ENCODE measurements at places on chromosomes 12 and 14.
A peak's percentile ranks its signal among the peaks of the same experiment; 100 is the strongest.

- no peak for DNase-seq
These were observed 330.0 kb downstream of the SYT1 start for GRCh38 chr12:79194595-79194994.

- peak; percentile 10 for DNase-seq
These were observed 49.4 kb downstream of the ZDHHC17 start for GRCh38 chr12:76813265-76813664.

DNA sequence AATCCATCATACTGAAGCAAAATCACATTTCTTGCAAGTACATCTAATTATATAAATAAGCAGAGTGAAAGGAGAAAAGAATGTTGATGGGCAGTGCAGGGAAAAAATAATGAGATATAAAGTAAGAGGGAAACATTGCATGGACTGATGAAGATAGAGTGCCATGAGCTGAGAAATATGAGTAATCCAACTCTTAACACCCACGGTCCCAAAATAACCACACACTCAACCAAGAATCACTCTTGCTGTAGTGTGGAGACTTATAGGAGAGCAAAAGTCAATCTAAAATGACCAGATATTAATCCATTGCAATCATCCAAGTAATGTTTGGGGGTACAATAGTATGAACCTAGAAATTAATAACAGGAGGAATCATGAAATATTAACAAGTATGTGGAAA, 40.2 kb downstream of the MYF5 start:
- peak; percentile 8 for DNase-seq

DNA sequence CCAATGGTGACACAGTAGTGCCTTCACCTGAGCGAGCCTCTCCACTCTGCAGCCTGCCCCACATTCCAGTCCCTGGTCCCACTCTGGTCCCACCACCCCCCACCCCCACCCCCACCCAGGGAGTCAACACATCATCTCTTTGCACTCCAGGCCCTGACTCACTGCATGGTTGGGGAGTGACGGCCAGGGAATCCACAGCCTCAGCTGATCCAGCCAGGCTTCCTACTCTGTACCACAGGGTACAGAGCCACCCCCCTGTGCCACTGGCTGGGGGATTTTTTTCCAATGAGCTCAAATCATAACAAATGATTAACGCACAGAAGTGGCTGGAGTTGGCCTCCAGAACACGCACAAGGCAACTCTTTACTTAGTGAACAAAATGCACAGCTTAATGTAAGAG, 233.7 kb downstream of the NTF3 start:
- DNase-seq: peak; percentile 63

GRCh38 chr12:104358353-104359003, 54.9 kb downstream of the EID3 start:
- peak; percentile 56 for DNase-seq

GRCh38 chr14:49999146-49999761, 106.4 kb downstream of the ARF6 start:
- peak; percentile 88 for DNase-seq

- DNase-seq: no peak
These were observed 6.0 kb upstream of the LRP6 start for GRCh38 chr12:12272869-12273268.

DNA sequence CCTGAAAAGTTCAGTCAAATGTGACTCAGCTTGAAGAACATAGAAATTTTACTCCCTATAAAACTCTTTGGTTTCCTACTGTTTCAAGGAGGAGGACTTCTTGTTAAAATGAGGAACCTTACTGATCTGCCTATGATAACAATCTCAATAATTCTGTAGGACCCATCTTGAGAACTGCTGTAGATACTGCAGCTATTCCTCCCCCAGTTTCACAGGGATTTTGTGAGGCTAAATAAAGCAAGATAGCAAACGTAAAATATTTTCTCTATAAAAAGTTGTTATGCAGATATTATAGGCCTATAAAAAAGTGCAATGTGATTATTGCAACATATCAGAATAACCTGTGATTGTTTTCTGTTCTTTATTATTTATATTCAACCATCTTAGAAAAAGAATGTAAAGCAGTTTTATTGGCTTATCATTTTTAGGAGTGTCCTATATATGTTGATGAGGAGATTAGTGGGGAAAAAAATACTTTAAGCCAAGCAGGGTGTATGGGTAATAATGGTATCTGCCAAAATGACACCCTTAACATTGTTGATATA, 12.1 kb downstream of the CLEC14A start:
- DNase-seq: no peak

DNA sequence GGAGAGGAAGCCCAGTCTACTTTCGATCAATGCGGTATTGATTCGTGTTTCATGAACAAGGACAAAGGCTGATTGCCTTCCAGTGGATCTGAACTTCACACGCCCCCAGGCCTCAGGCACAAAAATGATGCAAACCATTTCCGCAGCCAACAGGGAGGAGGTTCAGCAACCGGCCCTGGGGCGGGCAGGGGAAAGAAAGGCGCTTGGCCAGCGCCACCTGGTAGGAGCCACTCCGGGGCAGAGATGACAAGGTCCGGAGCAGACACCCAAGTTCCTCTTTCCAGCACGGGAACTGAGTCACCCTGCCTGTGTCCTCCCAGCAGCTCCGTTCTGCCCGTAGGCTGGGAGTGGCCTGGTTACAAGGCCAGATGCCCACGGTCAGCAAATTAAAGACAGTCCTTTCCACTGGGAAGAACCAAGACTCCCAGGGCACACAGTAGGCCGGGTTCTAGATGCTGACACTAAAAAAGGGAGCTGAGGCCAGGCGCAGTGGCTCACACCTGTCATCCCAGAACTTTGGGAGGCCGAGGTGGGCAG, 136.3 kb downstream of the SCARB1 start:
- no peak for DNase-seq

- DNase-seq: no peak
These were observed 5.9 kb downstream of the SETD1B start for GRCh38 chr12:121809712-121810116.

- DNase-seq: no peak
These were observed 17.1 kb downstream of the LRFN5 start for GRCh38 chr14:41623736-41624135.

GRCh38 chr14:85546390-85546789, 16.4 kb downstream of the FLRT2 start:
- no peak for DNase-seq

DNA sequence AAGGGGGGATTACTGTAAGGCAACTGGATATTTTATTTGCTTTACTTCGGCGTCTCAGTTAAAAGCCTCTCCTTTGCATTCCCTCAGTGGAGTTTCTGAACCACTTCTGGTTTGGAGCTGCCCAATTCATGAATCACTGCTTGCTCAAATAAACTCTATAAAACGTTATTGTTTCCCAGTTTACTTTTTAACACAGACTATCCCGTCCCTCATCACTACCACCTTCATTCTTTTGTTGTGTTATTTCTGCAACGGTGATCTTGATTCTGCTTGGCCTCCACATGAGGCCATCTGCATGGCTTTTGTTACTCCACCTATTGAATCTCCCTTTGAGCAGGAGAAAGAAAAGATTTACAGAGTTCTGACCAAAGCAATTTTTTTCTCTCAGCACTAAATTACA, 104.0 kb upstream of the PLEKHA5 start:
- DNase-seq: no peak

DNA sequence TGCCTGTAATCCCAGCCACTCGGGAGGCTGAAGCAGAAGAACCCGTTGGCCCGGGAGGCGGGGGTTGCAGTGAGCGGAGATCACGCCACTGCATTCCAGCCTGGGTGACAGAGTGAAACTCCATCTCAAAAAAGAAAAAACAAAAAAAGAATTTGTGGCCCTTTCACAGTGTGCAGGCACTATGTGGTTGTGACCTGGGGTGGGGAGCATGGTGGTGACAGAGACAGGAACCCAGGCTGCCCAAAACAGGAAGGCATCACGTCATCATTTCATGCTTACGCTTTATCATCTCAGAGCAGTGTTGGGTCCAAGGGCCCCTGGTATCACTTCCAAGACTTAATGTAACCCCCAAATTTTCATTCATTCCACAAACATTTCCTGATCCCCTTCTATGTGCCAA, 175.7 kb upstream of the GSC start:
- no peak for DNase-seq

DNA sequence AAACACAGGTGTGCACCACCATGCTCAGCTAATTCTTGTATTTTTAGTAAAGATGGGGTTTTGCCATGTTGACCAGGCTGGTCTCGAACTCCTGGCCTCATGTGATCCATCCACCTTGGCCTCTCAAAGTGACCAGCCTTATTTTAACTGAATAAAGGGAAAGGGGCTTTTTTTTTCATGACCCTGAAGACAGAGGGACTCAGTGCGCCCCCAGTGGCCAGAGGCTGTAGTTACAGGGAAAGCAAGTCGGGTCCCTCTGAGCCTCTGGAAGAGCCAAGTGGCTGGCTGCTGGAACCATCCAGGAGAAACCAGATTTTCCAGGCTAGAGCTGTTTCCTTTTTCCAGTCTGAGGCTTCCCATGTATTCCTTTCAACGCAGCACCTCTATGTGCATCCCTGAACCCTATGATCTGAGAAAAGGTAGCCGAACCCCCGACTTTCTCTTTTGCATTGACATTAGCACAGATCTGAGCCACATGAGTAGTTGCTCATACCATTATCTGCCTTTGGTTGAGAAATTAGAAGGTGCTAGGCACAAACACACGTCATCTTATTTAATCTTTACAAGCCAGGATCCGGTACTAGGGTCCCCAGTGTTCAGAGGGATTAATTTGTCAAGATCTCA, 342.7 kb downstream of the CACNA1C start:
- DNase-seq: no peak

DNA sequence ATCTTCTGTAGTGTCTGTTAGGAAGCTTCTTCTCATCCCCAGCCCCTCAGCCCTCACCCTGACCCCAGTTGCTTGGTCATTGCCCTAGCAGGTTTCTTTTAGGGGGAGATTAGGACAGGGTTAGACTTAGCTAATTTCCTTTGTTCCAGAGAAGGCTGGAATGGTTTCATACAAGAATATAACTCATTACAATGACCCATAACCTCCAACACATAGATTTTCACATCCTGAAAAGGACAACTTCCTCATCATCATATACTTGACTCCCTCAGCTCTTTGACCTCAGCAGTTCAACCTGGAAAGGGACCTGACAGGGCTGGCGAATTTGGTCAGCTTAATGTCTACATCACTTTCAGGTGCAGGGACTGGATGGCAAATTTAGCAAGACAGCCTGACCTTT, 8.0 kb upstream of the BHLHE41 start:
- no peak for DNase-seq

DNA sequence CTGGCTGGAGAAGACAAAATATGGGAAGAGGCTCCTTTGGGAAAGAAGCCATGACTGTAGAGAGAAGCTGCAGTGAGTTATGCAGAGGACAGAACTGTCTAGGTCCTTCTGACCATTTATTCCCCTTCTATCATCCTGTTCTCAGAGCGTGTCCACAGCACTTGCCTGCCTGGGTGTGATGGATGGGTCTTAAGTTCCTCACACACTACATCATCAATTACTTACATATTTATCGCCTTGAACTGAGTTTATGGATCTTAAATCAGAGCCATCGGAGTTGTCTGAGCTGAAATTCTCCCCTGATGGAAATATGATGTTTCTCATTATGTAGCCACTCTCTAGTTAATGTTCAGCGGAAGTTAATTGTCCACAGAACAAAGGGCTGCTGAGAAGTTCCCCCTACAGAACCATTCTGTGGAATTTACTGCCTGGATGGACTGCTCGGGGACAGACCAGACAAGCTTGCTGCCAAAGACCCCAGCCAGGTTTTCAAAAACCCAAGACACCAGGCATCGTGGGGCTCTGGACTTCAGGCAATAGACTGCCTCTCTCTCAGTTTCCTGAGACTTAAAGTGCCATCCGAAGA, 232.5 kb upstream of the NOS1 start:
- no peak for DNase-seq

DNA sequence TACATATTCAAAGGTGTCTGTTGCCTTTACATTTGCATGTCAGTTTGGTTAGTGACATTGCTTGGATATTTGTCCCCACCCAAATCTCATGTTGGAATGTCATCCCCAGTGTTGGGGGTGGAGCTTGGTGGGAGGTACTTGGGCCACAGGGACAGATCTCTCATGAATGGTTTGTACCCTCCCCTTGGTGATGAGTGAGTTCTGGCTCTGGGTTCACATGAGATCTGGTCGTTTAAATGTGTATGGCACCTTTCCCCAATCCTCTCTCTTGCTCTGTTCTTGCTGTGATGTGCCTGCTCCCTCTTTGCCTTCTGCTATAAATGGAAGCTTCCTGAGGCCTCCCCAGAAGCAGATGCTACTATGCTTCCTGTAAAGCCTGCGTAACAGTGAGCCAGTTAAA, 207.9 kb upstream of the DIO3 start:
- DNase-seq: no peak

- no peak for DNase-seq
These were observed 190.4 kb downstream of the NTF3 start for GRCh38 chr12:5622280-5622679.

DNA sequence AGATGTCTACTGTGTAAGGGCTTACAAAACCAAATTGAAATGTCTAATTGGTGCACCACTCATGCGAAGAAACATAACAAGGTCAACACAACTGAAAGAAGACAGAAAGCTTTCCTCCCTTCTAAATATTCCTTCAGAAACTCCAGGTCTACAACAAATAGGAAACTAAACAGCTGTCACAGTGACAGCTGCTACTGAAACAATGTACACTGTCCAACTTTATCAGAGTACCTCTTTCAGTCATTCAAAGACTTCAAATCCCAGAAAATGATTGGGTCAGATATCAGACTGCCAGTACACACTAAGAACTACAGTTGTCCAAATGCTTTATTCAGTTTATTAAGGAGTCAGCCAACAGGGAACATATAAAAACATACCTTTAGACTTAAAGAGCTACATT, 35.2 kb downstream of the CEP128 start:
- no peak for DNase-seq

DNA sequence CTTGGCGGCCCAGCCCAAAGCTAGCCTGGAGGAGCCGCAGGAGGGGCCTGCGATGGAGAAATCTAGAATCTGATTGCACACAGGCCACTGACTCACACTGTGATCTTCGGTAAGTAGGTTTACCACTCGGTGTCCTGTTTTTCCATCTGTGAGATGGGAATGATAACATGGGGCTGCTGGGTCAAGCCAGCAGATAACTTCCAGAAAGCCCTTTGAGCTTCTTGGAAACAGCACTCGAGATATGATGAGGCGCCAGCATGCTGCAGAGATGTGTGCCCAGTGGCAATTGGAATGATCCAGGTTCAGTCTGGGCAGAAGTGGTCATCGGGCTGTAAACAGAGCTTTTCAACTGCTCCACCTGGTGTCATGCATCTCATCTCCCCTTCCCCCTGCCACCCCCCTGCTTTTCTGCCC, 771.3 kb upstream of the TBX3 start:
- DNase-seq: no peak

- DNase-seq: no peak
These were observed 26.9 kb downstream of the GCN1 start for GRCh38 chr12:120167529-120168095.

- DNase-seq: no peak
These were observed 72.2 kb downstream of the CLIP1 start for GRCh38 chr12:122350141-122350848.

DNA sequence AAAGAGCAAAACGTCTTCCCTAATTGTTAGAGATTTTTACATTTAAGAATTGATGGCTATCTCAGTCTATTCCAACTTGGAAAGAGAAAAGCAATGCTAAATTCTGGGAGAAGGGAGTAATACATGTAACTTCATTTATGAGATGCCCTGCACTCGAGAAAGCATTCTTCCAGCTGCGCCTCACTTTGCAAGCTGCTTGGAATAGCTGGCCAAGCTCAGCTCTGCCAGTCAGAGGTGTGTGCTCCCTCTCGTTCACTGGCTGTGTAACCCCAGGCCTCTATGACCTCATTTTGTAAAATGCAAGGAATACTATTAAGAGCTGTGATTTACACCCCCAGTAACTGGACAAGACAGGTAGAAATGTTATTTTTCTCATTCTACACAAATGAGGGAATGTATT, 79.1 kb downstream of the OTX2 start:
- DNase-seq: no peak

GRCh38 chr12:75634244-75635222, 123.1 kb upstream of the KRR1 start:
- DNase-seq: no peak
